ENCODE measurements at places on chromosomes 7 and 10.
A peak's percentile ranks its signal among the peaks of the same experiment; 100 is the strongest.

DNA sequence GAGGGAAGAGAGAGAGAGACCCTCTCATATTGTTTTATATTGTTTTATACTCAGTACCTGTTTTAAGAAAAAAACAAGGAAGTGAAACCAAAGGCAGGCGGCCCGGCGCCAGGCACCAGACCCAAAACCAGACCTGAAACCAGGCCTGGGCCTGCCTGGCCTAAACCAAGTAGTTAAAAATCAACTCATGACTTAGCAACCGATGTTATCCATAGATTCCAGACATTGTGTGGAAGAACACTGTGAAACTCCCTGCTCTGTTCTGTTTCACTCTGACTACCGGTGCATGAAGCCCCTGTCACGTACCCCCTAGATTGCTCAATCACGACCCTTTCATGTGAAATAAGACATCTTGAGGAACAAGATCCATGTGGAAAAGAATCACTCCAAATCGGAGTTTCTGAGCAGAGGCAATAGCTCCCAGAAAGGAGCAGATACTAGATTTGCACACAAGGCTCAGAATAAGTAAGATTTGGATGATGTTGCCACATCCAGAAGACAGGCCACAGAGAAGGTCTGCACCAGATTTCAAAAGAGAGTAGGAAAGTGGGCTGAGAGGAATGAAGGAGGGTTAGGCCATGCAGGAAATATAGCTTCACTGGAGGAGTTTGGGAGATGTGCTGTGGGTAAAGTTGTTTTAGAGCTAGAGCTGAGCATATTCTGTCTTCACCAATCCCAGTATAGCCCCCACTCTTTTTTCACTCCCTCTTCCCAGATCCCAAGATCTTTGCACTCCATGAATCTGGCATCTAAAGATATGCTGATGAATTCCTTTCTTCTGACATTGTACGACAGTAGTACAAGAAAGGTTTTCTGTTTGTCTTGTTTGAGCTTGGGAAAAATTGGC, 8.8 kb upstream of the ZNF248 start:
- H3K4me3 ChIP-seq = no peak overlapping the region
- no peaks in the 10 kb centered on the region for H3K4me1 ChIP-seq
- no peak for DNase-seq
- H3K36me3 ChIP-seq = no peaks in the 10 kb centered on the region

- no peaks in the 10 kb centered on the region for H3K27me3 ChIP-seq
- H3K4me3 ChIP-seq = no peak overlapping the region
- H3K27ac ChIP-seq = no peak overlapping the region
- peaks cover 19% of the 10 kb centered on the region for H3K4me1 ChIP-seq
- no peaks in the 10 kb centered on the region for H3K36me3 ChIP-seq
Measured at GRCh38 chr7:50333221-50333651, 28.7 kb downstream of the IKZF1 start.

DNA sequence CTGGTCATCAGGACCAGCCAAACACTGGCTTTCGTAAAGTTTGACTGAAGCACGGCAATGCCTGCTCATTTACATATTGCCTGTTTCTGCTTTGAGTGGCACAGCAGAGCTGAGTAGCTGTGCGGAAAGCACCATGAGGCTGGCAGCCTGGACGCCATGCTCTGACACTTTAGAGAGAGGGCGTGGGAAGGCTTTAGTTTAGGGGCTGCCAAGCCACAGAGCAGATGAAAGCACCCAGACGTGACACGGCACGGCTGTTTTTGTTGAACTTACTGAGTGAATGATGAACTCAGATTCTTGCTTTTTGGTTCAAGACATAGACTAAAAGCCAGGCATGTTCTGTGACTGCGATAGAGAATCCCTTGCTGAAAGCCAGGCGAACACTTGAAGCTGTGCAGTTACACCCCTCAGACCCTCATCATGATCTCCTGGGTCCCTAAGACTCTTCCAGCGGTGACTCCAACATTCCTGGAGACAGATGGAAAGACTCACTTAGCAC, 182.1 kb downstream of the ZMYND11 start:
- DNase-seq = no peak
- H3K27ac ChIP-seq = no peak overlapping the region
- H3K4me1 ChIP-seq = no peaks in the 10 kb centered on the region
- H3K27me3 ChIP-seq = no peaks in the 10 kb centered on the region
- no peak overlapping the region for H3K4me3 ChIP-seq

DNA sequence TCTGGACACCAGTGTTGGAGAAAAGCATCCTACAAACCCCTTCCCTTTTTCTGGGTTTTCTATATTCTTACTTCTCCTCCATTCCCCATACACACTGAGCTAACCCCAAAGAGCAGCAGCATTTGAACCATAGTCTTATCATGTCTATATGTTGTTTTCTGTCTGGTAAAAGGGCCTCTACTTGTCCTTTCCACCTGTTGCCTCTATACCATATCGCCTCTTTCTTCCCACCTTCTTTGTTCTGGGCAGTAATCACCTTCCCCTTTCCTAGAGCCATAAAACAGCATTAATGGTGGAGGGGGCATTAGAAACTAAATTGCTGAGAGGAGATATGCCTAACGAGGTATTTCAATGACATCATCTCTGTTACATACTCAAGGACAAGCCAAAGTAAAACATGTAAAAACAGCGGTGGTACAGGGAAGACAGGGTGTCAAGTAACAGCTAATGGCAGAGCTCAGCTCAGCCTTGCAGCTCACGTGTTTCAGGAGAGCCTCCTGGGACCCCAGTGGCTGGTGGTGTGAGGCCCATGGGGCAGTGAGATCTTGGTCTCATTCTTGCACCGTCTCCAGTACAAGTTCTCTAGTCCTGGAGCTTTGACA, 20.6 kb downstream of the NPY start:
- H3K4me1 ChIP-seq = no peaks in the 10 kb centered on the region
- no peaks in the 10 kb centered on the region for H3K27me3 ChIP-seq
- H3K36me3 ChIP-seq = no peaks in the 10 kb centered on the region

- H3K36me3 ChIP-seq = peaks cover 71% of the 10 kb centered on the region
- H3K27ac ChIP-seq = no peak overlapping the region
- DNase-seq = no peak
- no peaks in the 10 kb centered on the region for H3K27me3 ChIP-seq
Measured at GRCh38 chr10:33244354-33244967, 90.0 kb downstream of the NRP1 start.

DNA sequence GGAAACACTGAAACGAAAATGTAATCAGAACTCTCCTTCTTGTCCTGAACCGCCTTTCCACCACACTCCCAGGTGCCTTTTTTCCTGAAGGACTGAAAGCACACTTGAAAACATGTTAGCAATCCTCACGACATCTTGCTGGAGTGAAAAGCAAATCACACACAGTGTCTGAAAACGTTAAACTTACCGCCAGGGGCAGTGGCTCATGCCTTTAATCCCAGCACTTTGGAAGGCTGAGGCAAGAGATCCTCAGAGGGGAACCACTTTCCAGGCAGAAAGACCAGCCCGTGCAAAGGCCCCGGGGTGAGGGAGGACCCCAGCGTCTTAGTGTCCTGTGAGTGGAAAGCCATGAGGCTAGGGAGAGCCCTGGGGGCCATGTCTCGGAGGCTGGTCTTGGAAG, 210.4 kb downstream of the PRPF18 start:
- no peak for DNase-seq
- H3K27me3 ChIP-seq = no peaks in the 10 kb centered on the region
- no peak overlapping the region for H3K4me3 ChIP-seq

- H3K36me3 ChIP-seq = no peaks in the 10 kb centered on the region
- H3K27ac ChIP-seq = no peak overlapping the region
- no peak overlapping the region for H3K4me3 ChIP-seq
- H3K27me3 ChIP-seq = peaks cover 14% of the 10 kb centered on the region
- no peaks in the 10 kb centered on the region for H3K4me1 ChIP-seq
Measured at GRCh38 chr7:5117095-5117970, 71.7 kb downstream of the RBAK start.

- no peak overlapping the region for H3K27ac ChIP-seq
- no peak for DNase-seq
- no peaks in the 10 kb centered on the region for H3K36me3 ChIP-seq
- H3K4me3 ChIP-seq = no peak overlapping the region
Measured at GRCh38 chr10:24882047-24882698, 70.2 kb downstream of the PRTFDC1 start.

GRCh38 chr7:101913851-101914250, 96.4 kb downstream of the CUX1 start:
- peaks cover 12% of the 10 kb centered on the region for H3K36me3 ChIP-seq
- H3K27ac ChIP-seq = no peak overlapping the region
- H3K27me3 ChIP-seq = no peaks in the 10 kb centered on the region
- no peak overlapping the region for H3K4me3 ChIP-seq
- no peaks in the 10 kb centered on the region for H3K4me1 ChIP-seq
- no peak for DNase-seq

DNA sequence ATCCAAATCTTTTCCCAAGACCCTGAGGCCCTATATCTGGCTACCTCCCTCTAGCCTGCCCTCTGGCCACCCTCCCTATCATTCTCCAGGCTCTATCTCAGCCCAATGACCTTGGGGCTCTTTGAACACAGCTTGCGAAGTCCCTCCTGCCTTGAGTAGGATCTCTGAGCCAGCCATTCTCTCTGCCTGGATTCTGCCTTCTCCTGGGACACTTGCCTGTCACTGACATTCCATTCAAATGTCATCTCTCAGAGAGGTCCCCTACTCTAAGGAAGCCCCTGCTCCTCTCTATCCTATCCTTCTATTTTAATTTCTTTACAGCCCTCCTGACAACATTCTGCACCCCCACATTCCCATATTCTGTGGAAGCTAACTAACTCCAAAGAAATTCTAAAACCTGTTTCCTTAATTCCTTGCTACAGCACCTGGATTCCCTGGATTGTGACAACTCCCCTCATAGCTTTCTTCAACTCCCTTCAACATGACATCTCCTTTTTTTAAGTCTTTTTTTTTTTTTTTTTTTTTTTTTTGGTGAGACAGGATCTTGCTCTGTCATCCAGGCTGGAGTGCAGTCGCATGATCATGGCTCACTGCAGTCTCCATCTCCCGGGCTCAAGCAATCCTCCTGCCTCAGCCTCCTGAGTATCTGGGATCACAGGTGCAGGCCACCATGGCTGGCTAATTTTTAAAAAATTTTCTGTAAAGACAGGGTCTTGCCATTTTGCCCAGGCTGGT, 81.0 kb upstream of the ASAH2 start:
- H3K4me1 ChIP-seq = no peaks in the 10 kb centered on the region
- no peaks in the 10 kb centered on the region for H3K36me3 ChIP-seq
- DNase-seq = no peak

DNA sequence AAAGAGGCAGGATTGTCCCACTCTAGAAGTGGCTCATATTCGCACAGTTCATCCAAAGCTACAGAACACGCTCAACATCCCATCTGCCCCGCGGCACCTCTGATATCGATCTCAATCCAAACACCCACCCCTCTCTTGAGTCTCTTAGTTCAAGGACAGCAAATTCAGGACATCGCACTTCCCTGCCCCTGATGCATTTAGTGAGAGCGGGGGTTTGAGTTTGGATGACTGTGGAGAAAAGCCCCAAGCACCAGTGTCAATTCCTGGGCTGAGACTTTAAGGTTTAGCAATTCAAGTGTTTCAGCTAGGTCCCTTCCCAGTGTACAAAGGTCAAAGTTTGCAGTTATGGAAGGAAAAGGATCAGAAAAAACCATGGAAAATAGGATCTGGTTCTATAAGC, 166.2 kb downstream of the LYZL1 start:
- H3K4me3 ChIP-seq = no peak overlapping the region
- DNase-seq = no peak
- no peak overlapping the region for H3K27ac ChIP-seq
- H3K27me3 ChIP-seq = no peaks in the 10 kb centered on the region

- H3K4me3 ChIP-seq = no peak overlapping the region
- H3K36me3 ChIP-seq = no peaks in the 10 kb centered on the region
- DNase-seq = no peak
- H3K4me1 ChIP-seq = no peaks in the 10 kb centered on the region
Measured at GRCh38 chr10:101236376-101237080, 7.3 kb upstream of the LBX1 start.

GRCh38 chr10:102633287-102633686, 11.0 kb upstream of the TRIM8 start:
- no peaks in the 10 kb centered on the region for H3K27me3 ChIP-seq
- DNase-seq = no peak
- H3K36me3 ChIP-seq = peaks cover 3% of the 10 kb centered on the region
- peaks cover 68% of the 10 kb centered on the region for H3K4me1 ChIP-seq
- H3K4me3 ChIP-seq = peak overlapping the region; percentile 8

GRCh38 chr7:149850716-149851115, 12.5 kb downstream of the ZNF862 start:
- no peak overlapping the region for H3K27ac ChIP-seq
- H3K27me3 ChIP-seq = no peaks in the 10 kb centered on the region
- H3K4me1 ChIP-seq = peaks cover 16% of the 10 kb centered on the region
- no peak for DNase-seq
- H3K4me3 ChIP-seq = no peak overlapping the region

- H3K4me1 ChIP-seq = peaks cover 9% of the 10 kb centered on the region
- no peaks in the 10 kb centered on the region for H3K36me3 ChIP-seq
- no peak overlapping the region for H3K27ac ChIP-seq
- no peak for DNase-seq
Measured at GRCh38 chr10:75866300-75866625, 434.8 kb downstream of the LRMDA start.

DNA sequence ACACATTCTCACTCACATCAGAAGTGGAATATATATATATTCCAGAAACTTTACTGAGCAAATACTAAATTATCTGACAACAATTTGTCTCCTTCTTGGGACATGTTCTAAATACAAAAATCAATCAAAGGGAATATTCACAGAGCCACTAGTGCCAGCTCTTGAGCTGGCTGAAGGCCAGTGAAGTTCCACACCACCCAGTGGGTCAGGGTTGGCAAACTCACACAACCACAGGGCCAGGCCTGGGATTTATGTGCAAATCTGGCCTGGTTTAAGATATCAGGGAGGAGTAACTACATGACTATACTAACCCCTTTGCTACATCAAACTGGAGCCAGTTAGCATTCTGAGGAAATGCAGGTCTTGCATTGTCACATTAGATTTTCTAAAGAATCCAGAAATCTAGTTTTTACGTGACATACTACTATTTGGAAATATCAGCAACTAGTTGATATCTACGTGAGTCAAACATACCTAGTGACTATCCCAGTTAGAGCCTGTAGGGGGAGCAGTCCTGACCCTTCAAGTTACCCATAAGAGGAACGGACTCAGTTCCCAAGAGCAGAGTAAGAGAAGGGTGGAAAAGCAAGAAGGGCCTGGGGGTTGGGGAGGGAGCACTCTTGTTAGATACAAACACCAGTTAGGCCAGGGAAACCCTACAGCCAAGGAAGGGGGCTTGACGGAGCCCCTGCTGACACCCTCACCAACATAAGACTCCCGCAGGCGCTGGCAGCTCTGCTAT, 600.4 kb downstream of the KCNMA1 start:
- H3K27me3 ChIP-seq = no peaks in the 10 kb centered on the region
- DNase-seq = peak; percentile 27
- peaks cover 31% of the 10 kb centered on the region for H3K4me1 ChIP-seq
- peak overlapping the region; percentile 68 for H3K27ac ChIP-seq

GRCh38 chr10:24457661-24458318, 248.9 kb downstream of the KIAA1217 start:
- H3K27ac ChIP-seq = no peak overlapping the region
- no peaks in the 10 kb centered on the region for H3K36me3 ChIP-seq
- no peaks in the 10 kb centered on the region for H3K27me3 ChIP-seq
- H3K4me3 ChIP-seq = no peak overlapping the region
- peaks cover 41% of the 10 kb centered on the region for H3K4me1 ChIP-seq
- no peak for DNase-seq

Measured in SK-N-SH (cell line).